ENCODE measurements at places on chromosomes 7 and 10. TPM values are rescaled to one million over a fixed set of nuclear protein-coding genes. Genes with fewer than 3 reads are reported as not detected.

COL1A2 gene
- total RNA-seq: 2,300 TPM

SPDYE8 gene
- total RNA-seq: 0.06 TPM

CPN1 gene
- 0.69 TPM for total RNA-seq

RELN gene
- 31.9 TPM for total RNA-seq
